ENCODE measurements at places on chromosomes 5 and 9. TPM values are rescaled to one million over a fixed set of nuclear protein-coding genes. Genes with fewer than 3 reads are reported as not detected.

DNA sequence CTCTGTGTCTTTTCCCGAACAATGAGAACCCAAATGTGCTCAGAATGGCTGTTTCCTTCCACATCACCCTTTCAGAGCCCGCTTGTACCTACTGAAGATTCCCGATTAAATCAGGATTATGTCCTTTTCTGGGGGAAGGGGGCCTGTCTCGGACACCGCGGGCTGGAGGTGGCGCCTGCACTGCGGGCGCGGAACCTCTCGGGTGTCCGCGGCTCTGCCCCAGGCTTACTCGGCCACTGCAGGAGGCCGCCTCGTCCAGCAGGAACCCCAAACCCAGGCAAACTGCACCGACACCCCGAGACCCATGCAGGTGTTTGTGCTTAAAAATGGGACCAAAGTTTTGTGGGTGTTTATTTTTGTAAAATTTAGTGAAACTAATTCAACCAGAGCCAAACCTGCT lies 8.6 kb upstream of the TMEM250 start:
- DNase-seq: no peak

DNA sequence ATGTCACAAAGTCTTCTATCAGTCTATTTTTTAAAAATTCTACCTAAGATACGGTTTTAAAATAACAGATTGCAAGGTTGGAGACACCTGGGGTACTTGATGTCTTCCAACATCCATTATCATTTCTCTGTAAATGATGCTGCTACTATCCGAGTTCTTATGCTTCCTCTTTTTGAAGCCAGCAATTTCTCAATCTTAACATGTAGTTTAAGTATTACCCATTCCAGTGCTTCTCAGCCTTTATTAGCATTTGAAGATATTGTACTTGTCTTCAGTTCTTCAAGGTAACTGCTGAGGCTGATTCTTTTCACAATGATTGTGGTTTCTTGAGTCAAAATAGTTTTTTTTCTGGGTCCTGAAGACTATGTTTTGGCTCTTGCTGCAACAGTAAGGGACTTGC lies 96.4 kb upstream of the SELENOP start:
- DNase-seq: no peak

The PCDHAC2 gene
- 24.2 TPM for total RNA-seq

DNA sequence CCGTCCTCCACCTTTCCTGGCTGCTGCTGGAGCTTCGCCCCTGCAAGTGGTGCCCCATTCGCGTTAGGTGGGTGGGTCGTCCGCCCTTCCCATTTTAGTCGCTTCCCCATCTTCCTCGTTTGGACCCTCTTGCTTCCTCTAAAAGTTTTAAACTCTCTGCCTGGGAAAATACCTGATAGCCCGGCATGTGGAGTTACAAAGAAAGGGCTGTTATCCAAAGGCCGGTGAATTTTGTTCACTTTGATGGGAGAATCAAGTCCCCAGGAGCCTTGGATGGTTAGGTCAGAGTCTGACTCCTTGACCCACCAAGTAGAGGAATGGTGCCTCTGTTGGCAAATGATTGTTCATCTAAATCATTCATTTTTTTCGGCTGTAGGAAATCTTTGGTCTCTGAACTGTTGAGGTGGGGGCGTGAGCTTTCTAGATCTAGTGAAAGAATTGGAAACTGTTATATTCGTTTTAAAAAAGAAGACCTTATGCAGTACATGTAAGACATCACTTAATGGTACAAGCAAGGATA lies 29.5 kb upstream of the APC start:
- peak; percentile 8 for DNase-seq

- DNase-seq: no peak
These were observed 60.4 kb downstream of the RORB start for GRCh38 chr9:74557571-74557970.

The CCDC187 gene
- total RNA-seq: not detected

GRCh38 chr5:125798307-125798706 lies 624.9 kb upstream of the GRAMD2B start:
- no peak for DNase-seq

The LHX2 gene
- 0.33 TPM for total RNA-seq

Measured in H7 (cell line).